Activated CD4-positive, alpha-beta T cell treated with anti-CD3 and anti-CD28 coated beads for 24 hours (primary cell): ENCODE measurements at places on chromosomes 5 and 9.

DNA sequence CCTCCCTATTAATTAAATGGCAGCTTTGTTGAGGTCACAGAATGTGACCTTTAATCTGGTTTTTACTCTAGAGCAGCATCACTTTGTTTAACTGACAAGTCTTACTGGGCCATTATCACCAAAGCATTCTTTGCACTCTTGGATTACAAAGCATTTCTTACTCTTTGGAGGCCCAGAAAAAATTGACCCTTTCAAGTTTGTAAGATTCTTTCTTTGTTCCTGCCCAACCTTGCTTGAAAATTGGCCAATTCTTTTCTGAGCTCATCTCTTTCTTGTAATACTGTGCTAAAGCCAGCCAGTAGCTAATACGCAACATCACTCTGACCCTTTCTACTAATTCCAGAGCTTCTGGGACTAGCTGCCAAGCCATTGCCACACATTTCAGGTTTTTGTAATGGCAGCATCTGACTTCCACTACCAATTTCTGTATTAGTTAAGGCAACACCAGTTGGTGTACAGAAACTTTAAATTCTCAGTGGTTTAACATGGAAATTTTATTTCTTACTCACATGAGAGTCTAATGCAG, 131.6 kb downstream of the PRDM6 start:
- no peak for DNase-seq

DNA sequence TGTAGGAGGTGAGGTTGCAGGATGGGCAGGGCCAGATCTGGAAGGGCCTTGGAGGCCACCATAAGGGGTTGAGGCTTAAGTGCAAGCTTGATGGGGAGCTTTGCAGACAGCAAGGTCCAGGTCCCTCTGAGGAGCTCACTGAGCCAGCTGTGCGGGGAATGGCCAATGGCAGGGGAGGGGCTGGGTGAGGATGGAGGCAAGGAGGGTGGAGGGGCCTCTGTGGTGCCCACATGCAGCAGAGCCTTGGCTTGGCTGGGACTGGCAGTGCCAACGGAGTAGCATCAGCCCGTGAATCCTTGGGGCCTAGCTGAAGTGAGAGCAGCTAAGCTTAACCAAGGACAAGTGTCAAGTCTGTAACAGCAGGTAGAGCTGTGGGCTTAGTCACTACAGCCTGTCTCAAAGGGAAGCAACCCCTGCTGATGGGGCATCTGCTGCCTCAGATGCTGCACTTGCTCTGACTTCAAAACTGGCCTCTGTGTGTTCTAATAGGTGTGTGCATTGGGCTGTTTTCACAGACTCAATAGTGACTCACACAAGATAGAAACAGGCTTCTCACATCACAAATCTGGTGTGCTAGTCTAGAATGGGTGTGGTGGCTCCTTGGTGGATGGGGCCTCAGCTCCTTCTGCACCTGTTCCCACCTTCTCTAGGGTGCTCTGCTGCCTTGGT, 16.3 kb downstream of the GALNT12 start:
- DNase-seq = no peak

DNA sequence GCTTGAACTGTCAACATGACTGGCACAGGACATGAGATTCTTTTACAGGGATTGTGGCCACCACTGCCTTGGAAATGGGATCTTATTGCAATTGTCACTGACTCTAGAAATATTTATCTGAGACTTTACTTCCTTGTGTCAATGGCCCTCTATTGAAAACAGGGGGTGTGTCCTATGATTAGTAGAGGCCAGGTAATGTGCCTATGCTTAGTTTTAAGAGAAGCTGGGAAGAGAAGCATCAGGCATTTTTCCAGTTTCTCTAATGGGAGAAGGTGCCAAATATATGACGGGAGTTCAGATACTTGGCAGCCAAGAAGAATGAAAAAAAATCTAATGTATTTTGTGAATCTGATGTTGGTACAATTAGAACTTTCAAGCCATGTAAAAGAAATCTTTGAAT, 73.9 kb upstream of the VCAN start:
- DNase-seq = no peak

GRCh38 chr5:14617441-14617840, 35.8 kb downstream of the OTULINL start:
- no peak for DNase-seq

DNA sequence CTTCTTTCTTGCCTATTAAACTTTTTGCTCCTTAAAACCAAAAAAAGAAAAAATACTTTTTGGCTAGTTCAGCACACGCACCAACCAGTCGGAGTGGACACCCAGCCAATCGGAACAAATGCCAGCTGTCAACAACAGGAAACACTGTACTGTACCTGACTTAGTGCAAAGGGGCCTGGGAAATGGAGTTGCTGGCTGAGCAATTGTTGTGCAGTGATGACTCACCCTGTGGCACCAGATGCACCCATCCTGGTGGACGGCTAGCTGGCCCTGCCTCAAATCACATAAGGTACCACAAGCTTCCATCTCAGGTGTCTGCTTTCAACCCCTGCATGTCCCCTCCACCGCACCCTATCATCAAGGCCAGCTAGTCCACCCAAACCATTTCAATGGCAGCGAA, 20.9 kb downstream of the FOXE1 start:
- no peak for DNase-seq

DNA sequence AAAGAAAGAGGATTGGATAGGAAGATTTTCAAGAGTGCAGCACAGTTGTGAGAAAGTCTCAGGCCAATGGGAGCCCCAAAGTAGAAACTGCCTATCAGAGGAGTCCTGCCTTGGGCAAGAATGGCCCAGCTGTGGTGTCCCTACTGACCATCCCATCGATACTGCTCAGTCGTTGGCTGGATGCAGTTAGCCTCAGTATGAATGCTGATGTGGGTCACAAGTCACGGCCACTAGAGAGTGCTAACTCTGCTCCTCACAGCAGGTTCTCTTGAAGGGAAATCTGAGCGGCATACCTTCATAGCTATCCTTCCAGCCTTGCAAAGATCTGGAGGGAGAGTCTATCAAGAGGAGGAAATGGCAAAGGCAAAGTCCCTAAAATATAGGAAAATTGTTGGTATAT, 11.6 kb upstream of the CETN3 start:
- DNase-seq = no peak

DNA sequence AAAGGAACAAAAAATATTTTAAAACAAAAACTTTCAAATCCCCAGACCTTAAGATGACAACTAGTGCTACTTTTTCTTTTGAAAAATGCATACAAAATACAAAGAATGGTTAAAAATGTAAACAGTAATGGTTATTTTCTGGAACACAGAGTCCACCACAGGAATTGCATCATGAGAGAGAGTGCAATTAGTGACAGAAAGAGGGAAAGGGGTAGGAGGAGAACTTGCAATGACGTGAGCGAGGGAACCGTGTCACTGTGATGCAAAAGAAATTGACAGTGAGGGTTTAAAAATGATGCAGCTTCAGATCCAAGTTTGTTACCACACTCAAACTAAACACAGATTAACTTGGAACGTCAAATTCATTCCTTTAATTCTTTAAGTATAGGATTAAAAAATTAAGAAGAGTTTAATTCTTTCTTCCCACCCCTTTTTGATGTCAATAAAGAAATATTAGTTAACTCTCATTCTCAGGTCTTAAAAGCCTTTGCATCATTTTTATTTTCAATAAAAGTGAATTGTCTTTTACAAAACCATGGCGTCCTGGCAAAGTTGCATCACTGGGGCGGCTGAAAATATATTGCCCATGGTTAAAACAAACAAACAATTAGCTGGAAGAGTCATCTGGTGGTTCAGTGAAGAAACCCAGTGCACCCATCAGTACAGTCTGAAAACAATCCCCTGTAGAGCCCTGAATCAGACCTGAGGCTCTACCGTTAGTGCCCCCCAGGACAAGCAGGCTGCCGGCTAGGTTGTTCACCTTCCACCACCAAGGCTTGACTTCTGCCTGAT, 39.5 kb downstream of the MACROH2A1 start:
- no peak for DNase-seq
